ENCODE measurements at places on chromosomes 4 and X.

GRCh38 chrX:78063687-78064086, 40.4 kb upstream of the PGK1 start:
- DNase-seq: no peak

DNA sequence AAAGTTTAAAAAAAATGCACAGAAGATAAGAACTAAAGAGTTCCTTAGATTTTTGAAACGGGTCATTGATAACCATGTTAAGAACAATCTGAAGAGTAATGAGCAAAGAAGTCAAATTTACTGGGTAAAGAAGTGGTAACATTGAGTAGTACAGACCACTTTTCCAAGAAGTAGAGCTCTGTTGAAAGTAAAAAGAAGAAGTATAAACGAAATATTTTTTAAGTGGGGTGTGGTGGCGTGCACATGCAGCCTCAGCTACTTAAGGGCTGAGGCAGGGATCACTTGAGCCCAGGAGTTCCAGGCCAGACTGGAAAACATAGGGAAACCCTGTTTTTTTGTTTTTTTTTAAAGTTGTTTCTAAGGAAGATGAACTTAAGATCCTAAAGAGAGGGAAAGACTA, 68.5 kb downstream of the UBA6 start:
- no peak for DNase-seq

DNA sequence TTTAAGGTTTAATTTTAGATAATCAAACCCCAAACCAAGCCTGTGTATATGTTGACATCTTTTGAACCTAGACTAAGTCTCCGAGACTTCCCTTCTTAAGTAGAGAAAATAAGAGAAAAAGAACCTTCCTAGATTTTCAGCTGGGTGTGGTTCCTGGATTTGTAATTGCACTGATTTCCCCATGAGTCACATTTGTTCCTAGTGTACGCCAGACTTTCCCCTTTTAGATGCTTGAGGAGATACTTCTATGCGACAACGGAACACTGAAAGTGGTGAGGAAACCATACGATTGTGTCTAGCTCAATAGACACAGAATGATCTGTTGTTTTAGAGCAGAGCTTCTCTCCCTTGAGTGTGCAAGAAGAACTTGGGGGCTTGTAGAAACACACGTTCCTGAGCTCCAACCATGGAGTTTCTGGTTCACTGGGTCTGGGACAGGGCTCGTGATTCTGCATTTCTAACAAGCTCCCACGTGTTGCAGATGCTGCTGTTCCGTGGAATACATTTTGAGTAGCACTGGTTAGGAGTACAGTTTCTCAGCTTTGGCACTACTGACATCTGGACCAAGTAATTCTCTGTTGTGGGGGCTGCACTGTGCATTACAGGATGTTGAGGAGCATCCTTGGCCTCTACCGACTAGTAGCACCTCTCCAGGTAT, 87.1 kb downstream of the AMELX start:
- peak; percentile 30 for DNase-seq

DNA sequence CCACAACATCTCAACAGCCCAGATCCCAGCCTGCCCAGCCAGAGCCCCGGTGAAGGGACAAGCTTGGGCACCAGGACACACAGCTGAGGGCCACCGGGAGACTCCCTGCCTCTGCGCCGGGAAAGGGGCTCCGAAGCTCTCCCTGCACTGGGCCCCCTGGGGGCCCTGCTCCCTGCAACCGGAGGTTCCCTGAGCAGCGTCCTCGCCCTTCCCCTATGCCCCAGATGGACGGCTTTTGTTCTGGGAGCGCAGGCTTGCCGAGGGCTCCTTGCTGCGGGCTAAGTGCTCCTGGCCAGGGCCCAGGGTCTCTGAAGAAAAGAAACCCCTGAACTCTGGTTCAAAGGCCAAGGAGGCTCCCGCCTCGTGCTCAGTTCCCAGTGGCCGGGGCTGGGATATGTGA, 899 bp upstream of the ZFP92 start:
- DNase-seq: no peak

DNA sequence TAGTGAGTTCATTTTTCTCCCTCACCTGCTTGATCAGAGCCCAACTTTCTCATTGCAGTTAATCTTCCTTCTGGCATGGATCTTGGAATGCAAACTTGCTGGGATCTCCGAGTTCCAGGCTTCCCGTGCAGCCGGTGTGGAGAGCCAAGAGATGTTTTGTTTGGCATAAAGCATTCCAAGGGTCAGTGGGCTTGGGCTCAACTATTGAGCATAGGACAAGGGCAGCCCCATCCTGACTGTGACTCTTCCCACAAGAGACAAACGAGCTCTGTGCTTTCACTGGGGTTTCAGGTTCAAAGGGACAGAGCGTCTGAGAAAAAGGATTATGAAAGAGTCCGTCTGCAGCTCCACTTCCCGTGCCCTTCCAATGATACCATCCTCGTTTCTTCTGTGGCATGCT, 10.5 kb downstream of the TLR7 start:
- DNase-seq: no peak

Data from HCEC 1CT (cell line).